ENCODE measurements at places on chromosomes 12 and 14.

DNA sequence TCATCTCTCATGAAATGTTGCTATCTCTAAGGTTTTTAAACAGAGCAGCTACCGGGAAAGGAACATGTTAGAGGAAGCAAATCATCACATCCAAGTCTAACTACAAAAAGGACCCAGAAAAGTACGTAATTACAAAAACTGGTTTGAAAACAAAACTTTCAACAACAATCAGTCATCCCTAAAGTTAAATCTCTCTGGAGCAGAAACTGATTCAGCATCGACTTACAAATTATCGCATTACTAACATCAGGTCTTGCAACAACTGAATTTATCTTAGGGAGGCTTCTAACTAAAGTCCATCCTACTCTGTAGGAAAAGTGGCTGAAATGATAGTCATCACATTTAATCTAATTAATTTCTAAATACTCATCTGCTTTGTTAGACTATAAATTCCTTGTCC is 137.0 kb downstream of the MED13L start:
- no peak for DNase-seq

GRCh38 chr12:130431176-130431575 is 93.5 kb downstream of the PIWIL1 start:
- no peak for DNase-seq

DNA sequence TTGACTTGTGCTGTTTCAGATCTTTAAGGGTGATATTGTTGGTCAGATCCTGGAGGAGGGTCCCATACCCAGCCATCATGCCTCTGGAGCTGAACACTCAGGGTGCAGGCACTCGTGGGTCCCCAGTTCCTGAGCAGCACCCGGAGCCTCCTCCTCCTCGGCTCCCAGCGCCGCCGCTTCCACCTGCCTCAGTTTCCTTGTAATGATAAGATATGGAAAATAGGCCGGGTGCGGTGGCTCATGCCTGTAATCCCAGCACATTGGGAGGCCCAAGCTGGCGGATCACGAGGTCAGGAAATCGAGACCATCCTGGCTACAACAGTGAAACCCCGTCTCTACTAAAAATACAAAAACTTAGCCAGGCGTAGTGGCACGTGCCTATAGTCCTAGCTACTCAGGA is 20.2 kb upstream of the AEBP2 start:
- no peak for DNase-seq

GRCh38 chr12:3531496-3531895 is 40.5 kb downstream of the PRMT8 start:
- no peak for DNase-seq

DNA sequence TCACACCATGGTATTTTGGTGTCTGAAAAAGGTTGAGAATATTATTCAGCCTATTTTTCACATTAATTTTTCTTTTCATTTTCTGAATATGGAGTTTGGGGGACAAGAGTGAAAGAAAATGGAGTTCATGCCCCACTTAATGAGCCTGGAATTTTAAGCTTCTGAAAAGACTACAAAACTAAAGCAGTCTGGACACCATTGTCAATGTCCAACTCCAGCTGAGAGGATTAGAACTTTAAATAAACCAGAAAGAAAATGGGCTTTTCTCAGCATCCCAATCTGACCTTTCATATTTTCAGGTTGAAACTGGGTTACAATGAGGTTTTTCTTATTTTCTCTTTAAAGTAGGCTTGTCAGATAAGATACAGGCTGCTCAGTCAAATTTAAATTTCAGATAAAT is 207.7 kb downstream of the SLC6A15 start:
- no peak for DNase-seq

GRCh38 chr12:12201274-12201758 is 65.5 kb downstream of the LRP6 start:
- DNase-seq: peak; percentile 93

DNA sequence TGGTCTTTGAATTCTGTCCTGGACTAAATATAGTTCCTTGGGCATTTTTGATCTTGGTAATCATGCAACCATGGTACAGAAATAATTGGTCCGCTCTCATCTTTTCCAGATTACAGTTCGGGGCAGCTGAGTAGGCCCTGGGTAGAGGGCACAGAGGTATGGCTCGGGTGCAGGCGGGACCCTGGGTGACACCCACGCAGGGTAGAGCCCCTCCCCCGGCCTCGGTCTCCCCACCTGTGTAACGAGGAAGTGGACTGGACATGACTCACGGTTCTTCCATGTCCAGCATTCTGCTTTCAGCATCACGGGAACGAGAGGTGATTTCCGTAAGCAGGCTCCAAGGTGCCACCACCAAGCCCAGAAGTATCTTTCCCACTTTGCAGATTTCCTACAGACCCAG is 91.0 kb upstream of the DIO3 start:
- no peak for DNase-seq
